Tongue (tissue), 3 donors: ENCODE measurements at places on chromosomes 11 and 22. TPM values are rescaled to one million over a fixed set of nuclear protein-coding genes. Genes with fewer than 3 reads are reported as not detected.

HBB gene
- 162 TPM for total RNA-seq

CXCR5 gene
- 0.10 TPM for total RNA-seq

GDPD5 gene
- total RNA-seq: 7.5 TPM

UPK3A gene
- total RNA-seq: not detected

SNX19 gene
- 63.7 TPM for total RNA-seq

SHANK3 gene
- total RNA-seq: 10.1 TPM

OR4D5 gene
- not detected for total RNA-seq

PPP6R2 gene
- 49.5 TPM for total RNA-seq
